ENCODE measurements at places on chromosomes 2 and 18.

- no peak for DNase-seq
These were observed 155.8 kb downstream of the COL6A3 start for GRCh38 chr2:237258116-237258515.

- DNase-seq, result peak; percentile 10
These were observed 1.2 kb downstream of the ASAP2 start for GRCh38 chr2:9207641-9208311.

DNA sequence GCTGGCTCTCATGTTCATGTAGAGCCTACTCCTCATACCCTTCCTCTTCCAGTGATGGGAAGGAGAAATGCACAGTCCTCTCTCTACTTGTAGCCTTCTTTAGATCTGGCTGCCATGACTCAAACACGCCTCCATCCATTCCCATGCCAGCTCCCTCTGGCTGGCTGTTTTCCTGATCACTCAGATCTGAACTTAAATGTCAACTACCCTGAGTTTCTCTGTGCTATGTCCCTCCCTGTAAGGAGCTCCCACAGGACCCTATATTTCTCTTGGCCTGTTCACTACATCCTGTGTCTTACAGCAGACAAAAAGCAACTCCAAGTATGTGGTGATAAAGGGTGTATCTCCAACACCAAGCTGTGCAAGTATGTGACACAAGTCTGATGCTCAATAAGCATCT is 152.4 kb downstream of the TCF4 start:
- no peak for DNase-seq

DNA sequence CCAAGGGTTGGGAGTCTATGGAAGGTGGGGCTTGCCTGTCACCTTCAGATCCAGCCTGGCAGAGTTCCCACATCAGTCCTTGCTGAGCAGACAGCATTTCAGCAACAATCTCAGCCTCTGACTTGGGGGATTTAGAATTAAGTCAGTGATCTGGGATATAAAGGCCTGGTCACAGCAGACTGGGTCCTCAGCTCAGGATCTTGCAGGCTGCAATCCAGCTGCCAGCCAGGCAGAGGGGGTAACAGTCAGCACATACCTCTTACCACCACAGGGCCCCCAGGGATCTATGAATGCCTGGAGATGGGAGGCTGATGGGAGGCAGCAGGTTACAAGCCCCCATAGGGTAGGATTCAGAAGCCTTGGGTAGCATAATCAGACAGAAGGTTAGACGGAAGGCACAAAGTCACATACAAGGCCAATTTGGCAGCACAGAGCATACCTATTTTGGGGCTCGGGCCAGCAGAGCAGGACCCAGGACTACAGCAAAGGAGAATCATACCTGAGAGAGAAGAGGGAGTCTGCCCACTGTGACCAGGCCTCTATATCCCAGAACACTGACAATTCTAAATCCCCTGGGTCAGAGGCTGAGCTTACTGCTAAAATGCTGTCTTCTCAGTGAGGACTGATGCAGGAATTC is 163.5 kb downstream of the MTCL1 start:
- DNase-seq, result no peak

DNA sequence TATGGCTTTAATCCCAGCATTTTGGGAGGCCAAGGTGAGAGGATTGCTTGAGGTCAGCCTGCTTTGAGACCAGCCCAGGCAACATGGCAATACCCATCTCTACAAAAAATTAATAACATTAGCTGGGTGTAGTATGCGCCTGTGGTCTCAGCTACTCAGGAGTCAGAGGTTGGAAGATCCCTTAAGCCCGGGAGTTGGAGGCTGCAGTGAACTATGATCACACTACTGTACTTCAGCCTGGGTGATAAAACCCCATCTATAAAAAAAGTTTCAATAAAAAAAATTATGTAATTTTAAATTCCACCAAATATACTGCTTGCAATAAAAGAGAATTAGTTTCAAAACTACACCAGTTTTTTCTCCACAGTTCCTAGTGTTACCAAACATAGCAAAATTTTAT is 23.3 kb upstream of the CACNB4 start:
- DNase-seq, result no peak

- no peak for DNase-seq
These were observed 123.9 kb upstream of the SRD5A2 start for GRCh38 chr2:31704561-31705212.

GRCh38 chr2:223759569-223760430 is 77.6 kb downstream of the AP1S3 start:
- DNase-seq, result no peak

- no peak for DNase-seq
These were observed 84.3 kb downstream of the RIT2 start for GRCh38 chr18:43031169-43031568.

DNA sequence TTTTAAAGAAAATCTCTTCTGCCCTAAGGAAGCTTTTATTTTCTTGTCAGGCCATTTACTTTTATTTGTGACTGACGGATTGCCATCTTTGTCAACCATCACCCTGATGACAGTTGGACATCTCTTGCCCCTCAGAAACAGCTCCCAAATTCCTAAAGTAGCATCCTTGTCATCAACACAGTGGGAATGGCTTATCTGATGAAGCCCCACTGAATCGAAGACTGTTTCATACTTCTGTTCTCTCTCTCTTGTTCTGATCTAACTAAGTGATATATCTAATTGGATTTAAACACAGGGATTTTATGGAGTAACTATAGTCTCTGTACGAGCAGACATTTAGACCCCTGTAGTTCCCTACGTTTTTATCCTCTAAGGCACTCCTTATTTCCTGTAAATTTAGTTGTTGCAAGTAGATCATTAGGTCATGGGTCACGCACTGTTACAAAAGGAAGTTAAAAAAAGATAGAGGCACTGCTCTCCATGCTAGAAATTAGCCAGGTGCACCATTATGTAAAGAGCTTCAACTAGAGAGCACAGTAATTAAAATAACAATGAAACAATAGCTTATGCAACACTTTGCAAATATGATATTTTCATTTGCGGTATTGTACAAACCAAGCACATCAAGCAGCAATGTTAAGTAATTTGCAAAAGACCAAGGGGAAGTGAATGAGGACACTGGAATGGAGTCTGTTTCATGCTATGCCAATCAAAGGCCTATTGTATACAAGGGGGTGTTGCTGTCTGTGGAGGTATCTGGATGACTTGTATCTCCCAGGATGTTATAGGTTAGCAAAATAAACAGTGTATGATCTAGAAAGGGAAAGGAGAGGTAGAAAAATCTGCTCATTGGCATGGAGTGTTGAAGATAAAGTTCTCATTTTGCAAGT is 284.7 kb downstream of the LRRTM1 start:
- DNase-seq, result no peak

DNA sequence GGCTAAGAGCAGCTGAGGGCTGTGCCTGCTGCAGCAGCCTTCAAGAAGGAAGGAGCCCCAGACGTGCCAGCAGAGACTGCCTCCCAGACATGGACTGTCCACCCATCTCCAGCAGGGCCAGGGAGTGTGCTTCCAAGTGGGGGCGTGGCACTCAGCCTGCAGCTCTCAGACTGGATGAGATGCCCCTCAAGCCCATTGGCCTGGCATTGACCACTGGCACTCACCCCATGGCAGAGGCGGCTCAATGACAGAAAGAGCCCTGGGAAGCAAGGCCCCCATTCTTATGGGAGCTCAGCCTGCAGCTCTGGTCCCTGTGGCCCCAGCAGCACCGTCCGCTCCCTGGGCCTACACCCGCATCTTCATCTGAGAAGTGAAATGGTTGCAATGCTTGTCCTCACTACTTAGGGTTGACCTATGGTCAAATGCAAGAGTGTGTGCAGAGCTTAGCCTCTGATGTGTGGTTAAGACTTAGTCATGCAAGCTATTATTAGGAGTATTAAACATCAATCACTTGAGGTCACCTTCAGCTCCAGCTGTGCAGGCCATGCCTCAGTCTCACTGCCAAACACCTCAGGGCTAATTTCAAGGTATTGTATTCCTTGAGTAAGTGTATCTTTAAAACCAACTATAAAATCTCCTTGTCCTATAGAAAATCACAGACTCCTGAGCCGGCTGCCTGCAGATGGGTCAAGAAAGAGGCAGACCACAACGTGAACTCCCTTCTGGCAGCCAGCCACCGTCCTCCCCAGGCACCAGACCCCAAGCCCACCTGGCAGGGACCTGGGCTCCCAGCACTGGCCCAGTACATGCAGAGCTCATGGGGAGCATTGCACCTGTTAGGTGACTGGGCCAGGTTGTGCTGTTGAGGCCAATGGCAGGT is 194.8 kb downstream of the NDUFA10 start:
- DNase-seq, result no peak

- no peak for DNase-seq
These were observed 3.0 kb downstream of the EVX2 start for GRCh38 chr2:176080540-176081375.

GRCh38 chr2:203706403-203706802 is at the start of gene CD28:
Gene CD28 (plus strand): TSS chr2:203706639. CDS start chr2:203706697, 58 bp downstream.
- DNase-seq, result no peak

GRCh38 chr18:48167897-48168253 is 237.4 kb upstream of the SMAD2 start:
- DNase-seq, result no peak

DNA sequence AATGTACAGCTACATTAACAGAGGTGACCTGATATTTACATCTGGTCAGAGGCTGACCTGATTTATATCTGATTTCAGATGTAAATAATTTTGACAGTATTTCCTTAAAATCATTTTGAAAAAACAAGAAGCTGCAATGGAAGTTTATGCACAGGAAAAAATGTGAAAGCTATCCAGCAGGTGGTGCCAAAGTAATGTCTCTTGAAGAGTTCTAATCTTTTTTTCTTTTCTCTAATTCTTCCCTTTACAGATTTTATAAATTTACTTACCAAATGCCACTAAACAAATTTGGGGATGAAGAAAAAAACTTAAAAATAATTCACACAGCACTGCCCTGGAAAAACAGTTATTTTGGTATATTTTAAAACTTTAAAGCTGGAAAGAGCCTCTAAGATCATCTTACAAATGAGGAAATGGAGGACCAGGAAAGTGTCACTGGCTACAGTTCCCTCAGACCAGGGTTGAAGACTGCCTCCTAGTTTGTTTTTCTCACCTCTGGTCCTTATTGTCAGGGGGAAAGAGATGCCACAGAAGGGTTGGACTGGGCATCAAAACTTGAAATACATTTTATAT is 16.4 kb upstream of the FBLN7 start:
- peak; percentile 26 for DNase-seq

DNA sequence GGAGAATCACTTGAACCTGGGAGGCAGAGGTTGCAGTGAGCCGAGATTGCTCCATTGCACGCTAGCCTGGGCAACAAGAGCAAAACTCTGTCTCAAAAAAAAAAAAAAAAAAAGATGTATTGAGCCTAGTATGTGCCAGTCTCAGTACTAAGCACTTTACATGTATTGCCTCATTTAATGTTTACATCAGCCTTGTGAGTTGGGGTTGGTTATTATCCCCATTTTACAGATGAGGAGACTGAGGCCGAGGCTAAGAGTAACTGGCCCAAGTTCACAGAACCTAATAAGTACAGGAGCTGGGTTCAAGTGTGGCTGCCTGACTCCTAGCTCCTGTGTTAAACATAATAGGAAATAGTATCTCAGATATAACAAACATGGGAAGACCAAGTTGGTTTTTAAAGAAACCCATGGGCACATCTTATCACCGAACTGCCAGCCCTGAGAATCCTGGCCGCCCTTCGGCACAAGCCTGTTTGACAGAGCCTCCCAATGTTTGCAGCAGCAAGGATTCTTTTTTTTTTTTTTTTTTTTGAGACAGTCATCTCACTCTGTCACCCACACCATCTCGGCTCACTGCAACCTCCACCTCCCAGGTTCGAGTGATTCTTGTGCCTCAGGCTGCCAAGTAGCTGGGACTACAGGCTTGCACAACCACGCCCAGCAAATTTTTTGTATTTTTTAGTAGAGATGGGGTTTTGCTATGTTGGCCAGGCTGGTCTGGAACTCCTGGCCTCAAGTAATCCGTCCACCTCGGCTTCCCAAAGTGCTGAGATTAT is 24.2 kb upstream of the GMPPA start:
- DNase-seq, result no peak

GRCh38 chr2:241009191-241009590 is 10.8 kb downstream of the SNED1 start:
- no peak for DNase-seq

GRCh38 chr2:223998948-223999347 is 40.1 kb downstream of the SERPINE2 start:
- no peak for DNase-seq

- DNase-seq, result no peak
These were observed 111.0 kb upstream of the GPC1 start for GRCh38 chr2:240324312-240325015.

GRCh38 chr2:16763056-16763455 is 97.4 kb upstream of the CYRIA start:
- no peak for DNase-seq

- no peak for DNase-seq
These were observed 38.8 kb downstream of the CENPO start for GRCh38 chr2:24832073-24832461.

Measured in NCI-H1436 (cell line).